ENCODE measurements at places on chromosomes 1 and 21. TPM values are rescaled to one million over a fixed set of nuclear protein-coding genes. Genes with fewer than 3 reads are reported as not detected.

LRRC3 gene
- total RNA-seq, result 1.5 TPM

IL23R gene
- 1.1 TPM for total RNA-seq

SLC35F3 gene
- not detected for total RNA-seq

DNA sequence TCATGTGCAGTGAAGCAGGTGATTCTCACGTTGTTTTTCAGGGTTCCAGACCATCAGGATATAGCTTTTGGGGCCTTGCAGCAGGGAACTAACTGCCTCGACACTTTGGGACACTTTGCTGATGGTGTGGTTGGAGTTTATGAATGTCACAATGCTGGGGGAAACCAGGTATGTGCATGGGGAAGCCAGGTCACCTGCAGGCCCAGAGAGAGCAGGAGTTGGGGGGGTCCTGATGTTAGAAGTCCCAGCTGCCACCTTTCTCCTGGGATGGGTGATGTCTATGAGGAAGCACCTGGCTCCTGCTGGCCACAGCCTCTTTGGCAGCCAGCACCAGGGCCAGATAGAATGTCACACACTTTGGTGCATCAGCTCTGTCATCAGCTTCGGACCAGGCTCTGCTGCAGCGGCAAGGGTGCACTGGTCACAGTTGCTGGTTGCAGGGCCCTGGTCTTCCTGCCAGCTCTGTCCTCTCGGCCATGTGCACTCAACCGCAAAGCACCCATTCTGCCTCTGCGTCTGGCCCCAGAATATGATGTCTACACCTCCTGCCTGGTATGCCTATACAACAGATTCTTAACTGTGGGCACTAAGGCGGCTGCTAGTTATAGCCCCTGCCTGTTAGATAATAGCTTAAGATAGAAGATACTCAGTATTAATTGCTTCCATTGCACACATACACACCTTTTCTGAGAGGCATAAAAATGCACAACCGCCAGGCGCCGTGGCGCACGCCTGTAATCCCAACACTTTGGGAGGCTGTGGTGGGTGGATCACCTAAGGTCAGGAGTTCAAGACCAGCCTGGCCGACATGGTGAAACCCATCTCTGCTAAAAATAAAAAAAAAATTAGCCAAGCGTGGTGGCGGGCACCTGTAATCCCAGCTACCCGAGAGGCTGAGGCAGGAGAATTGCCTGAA, 160.7 kb downstream of the PGBD5 start:
- peaks cover 15% of the 10 kb centered on the region for H3K36me3 ChIP-seq
- peaks cover 8% of the 10 kb centered on the region for H3K4me1 ChIP-seq
- no peaks in the 10 kb centered on the region for H3K27me3 ChIP-seq
- H3K27ac ChIP-seq, result no peak overlapping the region
- H3K4me3 ChIP-seq, result no peak overlapping the region
- no peak for DNase-seq

ASCL5 gene
- total RNA-seq, result 0.30 TPM

DNA sequence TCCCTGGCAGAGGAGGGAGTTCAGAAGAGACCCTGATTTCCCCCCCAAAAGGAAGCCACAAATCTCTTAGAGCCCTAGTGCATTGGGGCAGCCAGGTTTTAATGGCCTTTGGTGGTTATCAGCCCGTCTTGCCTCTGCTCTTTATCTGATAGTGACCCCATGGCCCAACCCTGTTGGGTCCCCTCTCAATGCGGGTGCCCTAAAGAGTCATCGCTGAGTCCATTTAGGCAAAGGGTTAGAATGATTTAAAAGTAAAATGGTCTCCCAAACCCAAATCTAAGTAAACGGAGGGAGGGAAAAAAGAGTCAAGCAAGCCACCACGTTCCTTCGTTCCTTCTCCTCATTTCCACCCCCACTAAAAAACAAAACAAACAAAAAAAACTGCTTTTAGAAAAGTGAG, 164.0 kb downstream of the RUNX1 start:
- H3K27ac ChIP-seq, result no peak overlapping the region
- H3K36me3 ChIP-seq, result peaks cover 4% of the 10 kb centered on the region
- no peaks in the 10 kb centered on the region for H3K27me3 ChIP-seq
- no peak for DNase-seq
- no peak overlapping the region for H3K4me3 ChIP-seq

RHOU gene
- total RNA-seq, result 4.1 TPM

- no peak overlapping the region for H3K27ac ChIP-seq
- no peaks in the 10 kb centered on the region for H3K36me3 ChIP-seq
- no peak for DNase-seq
Observed at GRCh38 chr1:70902211-70902610, 145.4 kb downstream of the PTGER3 start.

DNA sequence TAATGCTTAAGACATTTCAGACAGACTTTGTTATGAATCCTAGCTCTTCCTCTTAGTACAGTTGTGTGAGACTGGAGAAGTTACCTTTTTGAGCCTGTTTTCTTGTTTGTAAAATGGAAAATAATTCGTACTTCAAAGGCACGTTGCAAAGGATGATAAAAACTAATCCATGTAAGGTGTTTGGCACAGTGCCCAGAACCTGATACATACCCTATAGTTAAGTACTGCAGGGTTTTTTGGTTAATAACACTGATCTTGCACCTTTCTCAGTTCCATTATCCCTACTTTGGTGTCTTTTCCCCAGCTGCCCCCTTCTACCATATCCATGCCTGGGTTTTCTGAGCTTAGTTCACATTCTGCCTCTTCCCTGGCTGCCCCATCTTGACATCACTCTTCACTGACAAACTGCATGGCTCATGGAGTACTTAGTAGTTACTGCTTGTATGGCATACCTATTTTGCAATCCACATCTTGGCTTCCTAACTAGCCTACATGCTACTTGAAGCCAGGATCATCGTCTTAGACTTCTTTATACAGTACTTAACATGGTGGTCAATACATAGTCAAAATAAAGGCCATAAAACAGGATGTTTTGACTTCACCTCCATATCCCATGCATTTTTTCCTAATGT, 10.1 kb downstream of the CCDC185 start:
- H3K4me3 ChIP-seq, result no peak overlapping the region
- no peaks in the 10 kb centered on the region for H3K27me3 ChIP-seq

- no peak overlapping the region for H3K27ac ChIP-seq
- DNase-seq, result no peak
- H3K27me3 ChIP-seq, result no peaks in the 10 kb centered on the region
- H3K36me3 ChIP-seq, result no peaks in the 10 kb centered on the region
Observed at GRCh38 chr1:31479811-31480210, 66.8 kb downstream of the SERINC2 start.

GRCh38 chr1:226615876-226616275, 67.3 kb downstream of the STUM start:
- H3K4me1 ChIP-seq, result no peaks in the 10 kb centered on the region
- DNase-seq, result no peak
- no peaks in the 10 kb centered on the region for H3K36me3 ChIP-seq
- no peaks in the 10 kb centered on the region for H3K27me3 ChIP-seq
- no peak overlapping the region for H3K4me3 ChIP-seq

GRCh38 chr1:113783254-113784103, 24.2 kb upstream of the PHTF1 start:
- H3K27ac ChIP-seq, result peak overlapping the region; percentile 48
- H3K27me3 ChIP-seq, result no peaks in the 10 kb centered on the region
- no peak overlapping the region for H3K4me3 ChIP-seq
- peak; percentile 78 for DNase-seq

DNA sequence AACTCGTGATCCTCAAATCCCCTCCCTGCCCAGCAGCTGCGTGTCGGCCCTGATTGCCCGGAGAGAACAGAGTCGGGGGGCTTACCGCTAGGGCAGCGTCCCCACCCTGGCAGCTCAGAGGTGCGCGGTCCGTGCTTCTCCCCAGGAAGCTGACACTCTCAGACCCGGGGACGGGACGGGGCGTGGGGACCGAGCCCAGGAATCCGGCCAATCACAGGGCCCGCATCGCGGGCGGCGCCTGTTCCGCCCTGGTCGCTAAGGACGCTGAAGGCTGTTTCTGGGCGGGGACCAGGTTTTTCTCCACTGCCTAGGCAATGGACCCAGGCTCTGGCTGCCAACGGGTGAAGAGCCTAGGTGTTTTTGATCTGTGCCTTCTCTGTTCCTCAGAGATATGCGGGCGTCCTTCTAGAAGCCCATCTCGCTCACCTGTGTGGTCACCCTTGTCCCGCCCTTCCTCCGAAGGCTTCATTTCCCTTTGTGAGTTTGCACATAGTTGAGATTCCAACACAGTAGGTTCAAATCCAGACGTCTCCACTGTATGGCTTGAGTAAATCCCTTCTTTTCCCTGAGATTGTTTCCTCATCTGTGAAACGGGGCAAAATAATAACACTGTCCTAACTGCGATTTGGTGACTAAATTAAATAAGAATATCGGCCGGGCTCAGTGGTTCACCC, at the start of gene C1orf87:
Gene C1orf87, minus strand, starts transcription at position 166 of the 674 bp plus-strand sequence. CDS start 1,127 bp downstream, outside the sequence.
- H3K4me3 ChIP-seq, result no peak within 1 kb of the TSS
- no peak for DNase-seq
- no peaks in the 10 kb centered on the region for H3K36me3 ChIP-seq
- peaks cover 3% of the 10 kb centered on the region for H3K27me3 ChIP-seq
- H3K4me1 ChIP-seq, result no peaks in the 10 kb centered on the region

C1QTNF12 gene
- 3.3 TPM for total RNA-seq

DNA sequence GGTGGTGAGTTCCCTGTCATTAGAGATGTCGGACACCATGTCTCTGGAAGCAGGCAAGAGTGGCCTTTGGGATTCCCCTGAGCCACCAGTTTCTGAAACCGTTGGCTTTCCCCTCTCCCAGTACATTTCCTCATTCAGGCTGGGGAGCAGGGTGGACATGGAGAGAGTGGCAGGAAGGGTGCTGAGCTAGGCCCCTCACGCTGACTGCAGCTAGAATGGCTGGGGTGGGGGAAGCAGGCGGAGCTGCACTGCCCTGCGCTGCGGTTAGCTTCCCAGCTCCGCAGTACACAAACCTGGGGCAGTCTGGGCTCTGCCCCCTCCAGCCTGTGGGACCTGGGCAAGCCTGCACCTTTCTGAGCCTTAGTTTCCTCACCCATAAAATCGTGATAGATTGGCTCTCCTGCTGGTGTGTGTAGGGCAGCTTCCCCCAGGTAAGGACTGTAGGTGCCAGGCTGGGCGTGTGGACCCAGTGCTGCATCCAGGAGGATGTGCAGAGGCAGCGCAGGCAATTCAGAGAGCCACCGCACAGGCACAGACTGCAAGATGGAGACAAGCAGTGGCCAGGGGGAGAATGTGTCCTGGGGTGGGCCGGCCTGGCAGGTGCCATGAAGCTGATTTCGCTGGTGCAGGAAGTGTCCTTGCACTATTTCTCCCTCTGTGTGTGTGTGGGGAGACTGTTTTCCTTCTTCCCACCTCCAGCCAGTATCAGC, 3.0 kb downstream of the PLA2G2F start:
- no peak overlapping the region for H3K4me3 ChIP-seq
- H3K4me1 ChIP-seq, result no peaks in the 10 kb centered on the region
- no peaks in the 10 kb centered on the region for H3K36me3 ChIP-seq

DNA sequence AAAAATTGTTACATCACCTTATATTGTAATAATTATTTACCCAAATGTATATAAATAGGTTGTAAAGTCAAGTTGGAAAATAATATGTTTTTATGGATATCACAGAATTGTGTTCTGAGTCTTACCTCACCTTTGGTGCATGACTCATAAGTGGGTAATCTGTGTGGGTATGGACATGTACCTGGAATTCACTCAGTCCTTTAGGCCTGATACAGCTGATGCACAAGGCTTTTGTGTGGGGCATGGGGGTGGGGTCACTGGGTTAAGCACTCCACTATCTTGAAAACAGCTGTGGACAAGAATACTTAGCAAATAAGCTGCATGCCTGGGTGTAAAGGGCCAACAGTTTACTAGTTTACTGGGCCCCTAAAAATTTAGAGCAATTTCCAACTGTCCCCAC, 34.4 kb downstream of the INKA2 start:
- peaks cover 68% of the 10 kb centered on the region for H3K36me3 ChIP-seq
- no peak for DNase-seq
- no peak overlapping the region for H3K4me3 ChIP-seq

- no peaks in the 10 kb centered on the region for H3K36me3 ChIP-seq
- H3K4me1 ChIP-seq, result no peaks in the 10 kb centered on the region
- H3K4me3 ChIP-seq, result no peak overlapping the region
Observed at GRCh38 chr1:12712076-12712475, 3.8 kb upstream of the AADACL3 start.

- no peaks in the 10 kb centered on the region for H3K27me3 ChIP-seq
- no peak for DNase-seq
- no peaks in the 10 kb centered on the region for H3K4me1 ChIP-seq
- no peak overlapping the region for H3K27ac ChIP-seq
- no peak overlapping the region for H3K4me3 ChIP-seq
Observed at GRCh38 chr1:89939059-89939570, 55.8 kb upstream of the ZNF326 start.

GRCh38 chr1:159223004-159223403, 18.3 kb downstream of the ACKR1 start:
- H3K27me3 ChIP-seq, result no peaks in the 10 kb centered on the region
- H3K36me3 ChIP-seq, result no peaks in the 10 kb centered on the region
- no peak for DNase-seq

- no peak overlapping the region for H3K27ac ChIP-seq
- H3K27me3 ChIP-seq, result no peaks in the 10 kb centered on the region
- no peak for DNase-seq
- peaks cover 9% of the 10 kb centered on the region for H3K4me1 ChIP-seq
- H3K36me3 ChIP-seq, result no peaks in the 10 kb centered on the region
Observed at GRCh38 chr1:84776639-84777038, 86.4 kb upstream of the SSX2IP start.

GRCh38 chr1:69952676-69953075, 252.7 kb downstream of the LRRC40 start:
- H3K4me3 ChIP-seq, result no peak overlapping the region
- no peaks in the 10 kb centered on the region for H3K36me3 ChIP-seq
- H3K27ac ChIP-seq, result no peak overlapping the region
- H3K27me3 ChIP-seq, result no peaks in the 10 kb centered on the region

DNA sequence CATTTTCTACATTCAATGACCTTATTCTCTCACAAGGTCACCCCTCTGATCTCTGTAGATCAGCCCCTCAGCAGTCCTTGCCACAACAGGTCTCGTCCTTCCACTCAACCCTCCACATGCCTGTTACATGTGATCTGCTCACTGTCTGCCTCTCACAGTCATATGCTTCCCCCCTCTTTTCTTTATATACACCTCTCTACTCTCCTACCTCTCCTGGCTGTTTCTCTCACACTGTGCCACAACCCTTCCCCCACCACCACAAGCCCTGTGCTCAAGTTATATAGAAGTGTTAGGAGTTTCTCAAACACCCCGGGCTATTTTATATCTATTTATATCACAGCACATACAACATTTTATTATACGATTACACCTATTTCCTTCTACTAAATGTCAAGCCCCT, 12.6 kb downstream of the B3GALNT2 start:
- DNase-seq, result no peak
- H3K27ac ChIP-seq, result no peak overlapping the region
- peaks cover 16% of the 10 kb centered on the region for H3K4me1 ChIP-seq
- H3K36me3 ChIP-seq, result no peaks in the 10 kb centered on the region
- H3K27me3 ChIP-seq, result no peaks in the 10 kb centered on the region

GRCh38 chr21:39022035-39022434, 161.2 kb downstream of the PSMG1 start:
- no peaks in the 10 kb centered on the region for H3K27me3 ChIP-seq
- no peaks in the 10 kb centered on the region for H3K4me1 ChIP-seq
- no peaks in the 10 kb centered on the region for H3K36me3 ChIP-seq
- no peak for DNase-seq

RWDD3 gene
- 22.5 TPM for total RNA-seq

- H3K27me3 ChIP-seq, result no peaks in the 10 kb centered on the region
- H3K27ac ChIP-seq, result no peak overlapping the region
- DNase-seq, result no peak
Observed at GRCh38 chr1:51908499-51908898, 30.0 kb upstream of the NRDC start.

LCE3D gene
- not detected for total RNA-seq

GRCh38 chr1:189859385-189859977, 618.2 kb downstream of the BRINP3 start:
- H3K36me3 ChIP-seq, result no peaks in the 10 kb centered on the region
- no peak overlapping the region for H3K4me3 ChIP-seq
- DNase-seq, result no peak
- H3K4me1 ChIP-seq, result no peaks in the 10 kb centered on the region
- H3K27me3 ChIP-seq, result no peaks in the 10 kb centered on the region
